ENCODE measurements at places on chromosomes 7 and 10.
A peak's percentile ranks its signal among the peaks of the same experiment; 100 is the strongest.

GRCh38 chr10:93026072-93026471 lies 34.5 kb upstream of the CYP26C1 start:
- DNase-seq = no peak

GRCh38 chr7:92598310-92598981 lies 8.3 kb upstream of the FAM133B start:
- no peak for DNase-seq

GRCh38 chr7:45196374-45196773 lies 38.8 kb downstream of the RAMP3 start:
- peak; percentile 61 for DNase-seq

- DNase-seq = no peak
These were observed 733.9 kb upstream of the ZWINT start for GRCh38 chr10:57094965-57095364.

DNA sequence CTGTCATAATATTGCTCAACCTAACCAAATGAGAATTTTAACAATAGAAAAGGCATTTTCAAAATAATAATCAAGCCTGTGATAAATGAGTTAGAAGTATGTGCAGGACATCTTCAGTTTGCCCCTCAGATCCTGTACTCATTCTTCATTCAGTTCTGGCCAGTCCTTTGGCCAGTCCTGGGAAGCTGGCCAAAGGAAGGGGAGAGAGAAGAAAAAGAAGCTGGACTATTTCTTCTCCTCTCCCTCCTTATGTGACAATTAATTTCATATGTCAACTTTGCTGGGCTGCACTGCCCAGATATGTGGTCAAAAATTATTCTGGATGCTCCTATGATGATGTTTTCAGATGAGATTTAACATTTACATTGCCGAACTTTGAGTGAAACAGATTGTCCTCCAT lies 31.6 kb upstream of the ITGB8 start:
- no peak for DNase-seq

Measured in stimulated activated CD8-positive, alpha-beta memory T cell treated with anti-CD3 and anti-CD28 coated beads, Interleukin-15, amount 100 ng/mL, for 48 hours (primary cell).